ENCODE measurements at places on chromosomes 11 and 22.

- no peak for DNase-seq
Measured at GRCh38 chr22:27576413-27576812, 225.1 kb downstream of the MN1 start.

DNA sequence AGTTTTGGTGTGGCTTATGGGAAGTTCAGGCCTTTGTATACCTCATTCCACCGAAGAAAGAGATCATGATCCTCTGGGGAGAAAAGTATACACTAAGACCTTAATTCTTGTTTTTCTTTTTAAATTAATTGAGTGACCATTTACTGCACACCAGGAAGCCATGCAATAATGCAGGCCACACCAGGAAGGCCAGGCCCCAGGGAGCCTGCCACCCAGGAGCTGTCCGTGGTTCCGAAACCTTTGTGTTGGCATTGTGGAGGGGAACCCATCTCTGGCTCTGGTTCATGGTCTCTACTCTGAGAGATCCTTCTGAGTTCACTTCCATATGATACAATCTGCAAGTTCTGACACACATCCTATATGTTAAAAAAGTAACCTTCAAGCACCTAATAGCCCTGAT is 291.8 kb downstream of the MIAT start:
- no peak for DNase-seq

- DNase-seq: no peak
Measured at GRCh38 chr11:16923987-16924386, 90.2 kb downstream of the PLEKHA7 start.

DNA sequence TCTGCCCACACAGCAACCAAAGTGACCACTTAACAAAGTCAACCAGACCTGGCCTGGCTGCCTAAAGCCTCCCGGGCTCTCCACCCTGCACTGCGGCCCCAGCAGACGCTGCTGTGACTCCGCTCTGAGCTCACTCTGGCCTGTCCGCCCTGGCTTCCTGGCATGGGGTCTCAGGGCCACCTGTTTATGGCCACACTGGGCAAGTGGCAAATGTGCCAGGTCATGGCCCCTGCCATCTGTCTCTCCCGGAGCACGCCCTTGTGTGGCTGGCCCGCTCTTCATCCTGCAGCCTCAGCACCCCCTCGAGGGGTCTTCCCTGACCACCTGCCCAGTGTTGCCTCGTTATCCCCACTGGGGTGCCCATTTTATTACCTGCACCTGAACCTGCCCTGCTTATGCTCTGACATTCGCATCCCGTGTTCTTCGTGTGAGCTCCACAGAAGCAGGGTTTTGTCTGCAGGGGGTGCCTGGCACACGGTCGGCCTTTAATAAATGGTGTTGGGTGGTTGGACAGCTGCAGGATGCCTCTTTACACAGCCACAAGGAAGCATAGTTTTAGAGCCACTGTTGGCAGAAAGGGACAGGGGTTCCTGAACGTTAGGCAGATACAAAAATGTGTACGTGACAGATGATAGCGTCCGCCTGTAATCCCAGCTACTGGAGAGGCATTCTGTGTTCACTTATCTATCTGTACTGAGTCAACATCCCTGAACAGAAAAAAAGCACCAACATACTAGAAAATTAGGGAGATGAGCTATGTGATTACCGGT is 785.6 kb downstream of the TBC1D22A start:
- no peak for DNase-seq

- peak; percentile 87 for DNase-seq
Measured at GRCh38 chr11:64240435-64241240, at the start of gene FKBP2. TSS of gene FKBP2 (plus strand) at chr11:64241095. CDS start at chr11:64242388, 1,293 bp downstream.

DNA sequence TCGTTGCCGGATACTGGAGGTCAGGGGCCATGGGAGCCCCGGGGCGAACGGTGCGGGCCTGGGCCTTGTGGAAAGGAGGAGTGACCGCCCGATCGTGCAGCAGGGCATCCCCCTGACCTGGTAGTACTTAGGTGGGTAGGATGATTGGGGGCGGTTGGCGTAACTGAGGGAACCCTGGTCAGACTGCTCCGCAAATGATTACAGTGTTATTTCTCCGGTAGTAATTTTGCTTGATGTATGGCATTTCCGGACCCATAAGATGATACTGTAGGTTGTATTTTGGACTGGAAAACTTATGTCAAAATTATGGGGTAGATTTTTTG is 762 bp downstream of the MTMR3 start:
- no peak for DNase-seq

GRCh38 chr11:19502691-19503253 is 209.9 kb upstream of the NAV2 start:
- no peak for DNase-seq

DNA sequence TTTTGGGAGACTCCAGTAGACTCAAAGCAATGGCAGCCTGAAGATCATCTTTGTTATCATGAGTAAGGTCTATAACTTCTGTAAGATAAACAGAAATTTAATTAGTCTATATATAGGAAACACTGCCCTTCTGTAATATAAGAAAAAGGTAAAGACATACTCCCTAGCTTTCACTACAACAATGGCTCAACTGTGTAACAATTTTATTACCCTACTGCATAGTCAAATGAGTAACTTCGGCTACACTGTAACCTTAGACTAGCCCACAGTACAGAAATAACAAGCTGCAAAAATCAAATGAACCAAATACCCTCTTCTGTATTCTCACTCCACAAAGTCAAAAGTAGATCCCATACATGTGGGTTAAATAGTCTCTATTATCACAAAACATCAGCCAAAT is 33.7 kb downstream of the USP28 start:
- DNase-seq: no peak

- DNase-seq: no peak
Measured at GRCh38 chr22:40610329-40610850, 26.1 kb downstream of the MRTFA start.

- DNase-seq: no peak
Measured at GRCh38 chr11:2737226-2737590, 37.4 kb upstream of the KCNQ1OT1 start.
